ENCODE measurements at places on chromosomes 4 and X.

DNA sequence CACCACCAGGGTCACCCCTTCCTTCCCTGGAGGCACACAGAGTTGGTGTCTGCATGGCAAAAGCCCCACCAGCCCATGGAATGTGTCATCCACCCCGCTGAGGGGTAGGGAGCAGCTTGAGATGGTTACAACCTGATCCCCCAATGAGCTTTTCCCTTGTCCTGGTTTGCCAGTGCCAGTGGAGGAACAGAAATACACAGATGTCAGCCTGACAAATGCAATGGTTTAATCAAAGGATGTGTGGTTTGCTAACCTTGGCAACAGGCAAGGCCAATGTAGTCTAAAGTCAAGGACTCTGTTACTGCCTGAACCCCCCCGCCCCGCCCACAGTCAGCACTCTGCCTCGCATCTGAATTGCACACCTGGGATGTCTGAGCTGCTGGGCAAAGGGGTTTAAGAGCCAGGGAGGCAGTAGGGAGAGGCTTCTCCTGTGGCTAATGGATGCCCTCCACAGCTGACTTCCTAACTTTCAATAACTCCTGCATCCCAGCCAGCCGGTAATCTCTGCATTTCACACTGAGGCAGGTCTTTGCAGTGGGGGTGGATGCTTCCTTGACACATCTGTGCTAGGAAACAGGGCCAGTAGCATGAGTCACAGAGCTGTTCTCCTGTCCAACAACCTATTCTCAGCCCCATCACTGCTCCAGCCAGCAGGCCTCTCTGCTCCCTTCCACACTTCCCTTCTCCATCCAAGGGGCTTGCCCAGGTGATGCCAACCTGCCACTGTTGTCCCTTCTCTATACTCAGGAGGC is 137.5 kb downstream of the AMMECR1 start:
- no peak for DNase-seq

GRCh38 chr4:113070755-113071154 is 21.3 kb downstream of the ANK2 start:
- DNase-seq, result no peak

- DNase-seq, result no peak
These were observed 78.1 kb downstream of the EVC start for GRCh38 chr4:5789141-5789540.

GRCh38 chr4:1711571-1712215 is 426 bp downstream of the SLBP start:
- DNase-seq, result no peak

- DNase-seq, result no peak
These were observed 2.2 kb downstream of the SLITRK4 start for GRCh38 chrX:143633461-143634308.

DNA sequence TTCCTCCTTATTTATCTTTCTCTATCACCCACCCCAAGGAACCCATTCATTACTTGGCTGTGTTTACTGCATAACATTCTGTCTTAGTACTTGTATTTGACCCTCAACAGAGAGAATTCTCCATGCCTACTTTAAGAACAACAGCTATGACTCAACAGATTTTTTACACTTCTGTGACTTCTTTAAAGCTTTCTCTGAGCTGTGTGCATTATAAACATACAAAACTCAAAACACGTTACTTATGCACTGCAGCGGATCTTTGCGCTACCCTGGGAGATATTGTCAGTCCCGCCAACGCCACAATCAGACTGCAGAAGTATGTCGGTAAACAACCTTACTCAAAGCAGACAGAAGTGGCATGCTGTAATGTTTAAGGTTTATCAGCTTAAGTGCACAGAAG is 35.1 kb downstream of the PRKX start:
- no peak for DNase-seq

DNA sequence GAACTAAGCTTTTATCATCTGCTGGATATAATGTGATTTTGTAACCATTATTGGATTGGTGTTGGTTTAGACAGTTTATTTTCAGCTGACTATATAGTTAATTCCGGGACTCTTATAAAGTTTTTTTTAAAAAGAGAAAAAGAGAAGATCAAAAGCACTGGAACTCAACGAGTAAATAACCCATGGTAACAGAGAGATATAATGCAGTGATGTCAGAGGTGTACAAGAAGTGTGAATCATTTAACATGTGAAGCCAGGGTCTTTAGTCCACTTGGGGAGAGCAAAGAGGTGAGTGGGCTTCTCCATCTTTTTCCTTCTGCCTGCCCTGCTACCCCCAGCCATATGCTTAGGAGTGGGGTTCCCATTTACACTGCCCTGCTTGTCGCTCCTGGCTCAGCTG is 3.2 kb downstream of the TMEM165 start:
- DNase-seq, result no peak
